DMS153 (cell line): ENCODE measurements at places on chromosomes 2 and 18.

DNA sequence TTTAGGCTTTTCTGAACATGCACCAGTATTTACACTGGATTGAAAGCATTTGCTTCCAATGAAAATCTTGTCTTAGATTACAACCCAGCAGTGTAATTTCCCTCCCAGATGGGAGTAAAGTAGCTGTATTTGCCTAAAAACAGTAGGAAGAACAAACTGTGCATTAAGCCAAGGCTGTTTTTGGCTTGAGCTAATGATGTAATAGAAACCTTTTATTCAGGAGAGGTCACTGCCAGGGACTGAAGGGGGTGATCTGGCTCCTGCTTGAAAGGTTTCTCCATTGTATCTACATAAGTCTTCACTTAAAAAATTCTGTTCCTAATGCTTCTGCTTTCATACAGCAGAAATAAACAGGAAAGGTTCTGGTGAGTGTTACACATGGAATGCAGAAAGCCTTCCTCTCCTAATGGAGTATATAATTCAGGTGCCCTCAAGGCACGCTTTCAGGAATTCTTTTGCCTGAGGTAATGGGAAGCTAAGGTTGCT is 74.4 kb downstream of the MEIS1 start:
- DNase-seq: no peak

GRCh38 chr2:109231996-109232705 is 103.1 kb downstream of the SH3RF3 start:
- DNase-seq: no peak

- no peak for DNase-seq
Measured at GRCh38 chr2:110869472-110870446, 137.4 kb downstream of the ACOXL start.

- DNase-seq: no peak
Measured at GRCh38 chr2:98580656-98581284, 27.5 kb downstream of the COA5 start.

DNA sequence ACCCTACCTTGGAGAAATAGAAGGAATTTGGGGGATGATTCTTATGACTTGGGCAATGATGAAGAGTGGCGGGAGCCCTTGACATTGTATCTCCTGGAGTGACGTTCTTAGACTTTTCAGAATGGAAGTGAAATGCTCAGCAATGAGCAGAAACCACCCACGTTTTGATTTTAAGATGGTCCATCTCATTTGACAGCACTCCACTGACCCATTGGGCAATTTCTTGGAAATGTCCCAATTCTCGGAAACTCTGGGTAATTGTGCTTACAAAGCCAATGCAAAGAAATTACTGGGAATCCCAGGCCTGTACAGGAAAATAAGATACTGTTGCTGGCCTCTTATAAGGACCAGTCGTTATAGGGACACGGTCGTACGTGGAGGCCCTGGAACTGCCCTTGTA is 170.0 kb upstream of the COPS8 start:
- no peak for DNase-seq

DNA sequence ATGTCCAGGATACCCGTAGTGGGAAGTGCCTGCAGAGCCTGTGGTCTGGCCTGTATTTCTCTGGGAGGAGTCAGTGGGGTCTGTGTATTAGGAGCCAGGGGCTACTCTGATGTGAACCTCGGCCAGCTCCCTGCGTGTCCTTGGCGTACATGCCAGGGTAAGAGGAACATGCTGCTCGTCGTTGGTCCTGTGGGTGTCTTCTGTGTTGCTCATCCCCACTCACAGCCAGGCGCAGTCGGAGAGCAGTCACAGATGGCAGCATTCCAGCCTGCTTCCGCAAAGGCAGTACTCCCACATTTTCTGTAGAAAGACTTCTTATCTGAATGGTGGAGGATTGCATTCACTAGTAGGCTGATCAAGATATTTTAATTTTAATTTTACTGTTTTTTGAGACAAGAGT is 84.9 kb downstream of the DGKD start:
- DNase-seq: no peak

DNA sequence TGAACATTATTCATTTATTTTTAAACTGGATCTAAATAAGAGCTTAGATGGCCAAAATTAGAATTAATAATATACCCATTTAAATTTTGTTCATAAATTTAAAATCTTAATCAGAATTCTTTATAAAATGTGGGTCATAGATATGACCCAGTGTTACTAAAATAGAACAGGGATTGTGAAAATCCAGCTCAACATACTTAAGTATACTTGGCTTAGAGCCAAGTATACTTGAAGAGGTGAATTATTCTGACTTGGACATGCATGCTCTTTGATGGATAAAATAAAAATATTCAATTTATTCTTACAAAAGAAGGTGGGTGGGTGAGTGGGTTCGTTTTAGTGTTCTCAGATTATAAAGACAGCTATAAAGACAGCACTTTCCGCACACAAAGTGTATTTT is 70.7 kb downstream of the SPOPL start:
- no peak for DNase-seq

GRCh38 chr2:101398116-101398821 is 11.0 kb upstream of the CREG2 start:
- no peak for DNase-seq

GRCh38 chr2:96305979-96306308 is 598 bp upstream of the SNRNP200 start:
- no peak for DNase-seq

- DNase-seq: no peak
Measured at GRCh38 chr2:117057016-117057415, 757.5 kb upstream of the DDX18 start.
